ENCODE measurements at places on chromosomes 4 and X. TPM values are rescaled to one million over a fixed set of nuclear protein-coding genes. Genes with fewer than 3 reads are reported as not detected.

Gene RHOH
- total RNA-seq = not detected

Gene HTRA3
- total RNA-seq = 7.7 TPM

Gene FGFR3
- total RNA-seq = 0.33 TPM

Gene RLIM
- total RNA-seq = 66.3 TPM

Gene TCEAL6
- total RNA-seq = not detected

Gene FRMD7
- not detected for total RNA-seq

Gene COX18
- total RNA-seq = 31.9 TPM

Gene BTC
- total RNA-seq = 1.2 TPM

Gene ERAS
- total RNA-seq = not detected

Gene PDLIM3
- 20.8 TPM for total RNA-seq

Gene SMIM43
- total RNA-seq = 6.6 TPM

Gene GAGE12E
- total RNA-seq = not detected

Gene ETDB
- not detected for total RNA-seq

Gene CDX4
- not detected for total RNA-seq

Gene ANKRD17
- 58.3 TPM for total RNA-seq

Gene HMGN5
- total RNA-seq = 1.6 TPM

Gene CT45A2
- not detected for total RNA-seq

Gene ESX1
- not detected for total RNA-seq

Gene CXCL8
- total RNA-seq = 0.58 TPM

Gene PAGE1
- not detected for total RNA-seq

Gene NPY1R
- total RNA-seq = not detected

Gene ETNPPL
- not detected for total RNA-seq

Gene UBQLN2
- total RNA-seq = 14.6 TPM

Gene GLRA3
- total RNA-seq = not detected

Gene DCAF8L2
- under 0.01 TPM for total RNA-seq

Gene GPRASP3
- total RNA-seq = 8.7 TPM

Gene FAM133A
- 0.15 TPM for total RNA-seq

Gene SHROOM4
- 0.44 TPM for total RNA-seq

Gene PABPC1L2B
- total RNA-seq = not detected

Gene NOX1
- not detected for total RNA-seq

Gene MAB21L2
- 0.66 TPM for total RNA-seq

Gene MAGEC1
- total RNA-seq = not detected

Gene FDCSP
- not detected for total RNA-seq

Gene ASB12
- total RNA-seq = under 0.01 TPM

Gene FATE1
- not detected for total RNA-seq

Gene CCDC110
- 2.5 TPM for total RNA-seq

Gene TMEM154
- total RNA-seq = 2.8 TPM

Gene STK32B
- 0.50 TPM for total RNA-seq

Gene CORIN
- total RNA-seq = 0.33 TPM

Gene ANK2
- total RNA-seq = 104 TPM

Gene XPNPEP2
- 5.0 TPM for total RNA-seq

Gene STOX2
- 0.73 TPM for total RNA-seq
